ENCODE measurements at places on chromosomes 3 and 15.
A peak's percentile ranks its signal among the peaks of the same experiment; 100 is the strongest.

- DNase-seq: no peak
These were observed 61.0 kb downstream of the PGPEP1L start for GRCh38 chr15:98946301-98947255.

DNA sequence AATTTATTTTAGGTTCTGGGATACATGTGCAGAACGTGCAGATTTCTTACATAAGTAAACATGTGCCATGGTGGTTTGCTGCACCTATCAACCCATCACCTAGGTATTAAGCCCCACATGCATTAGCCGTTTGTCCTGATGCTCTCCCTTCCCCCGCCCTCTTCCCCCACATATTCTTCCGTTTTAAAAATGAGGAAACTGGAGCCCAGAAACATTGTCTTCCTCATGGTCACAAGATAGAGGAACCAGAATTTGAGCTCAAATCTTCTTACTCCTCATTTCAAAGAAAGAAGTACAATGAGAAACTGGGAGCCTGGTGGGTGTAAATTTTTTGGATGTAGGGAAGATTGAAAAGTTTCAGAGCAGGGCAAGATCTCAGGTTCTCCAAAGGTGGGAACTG lies 56.1 kb upstream of the USP3 start:
- DNase-seq: no peak

DNA sequence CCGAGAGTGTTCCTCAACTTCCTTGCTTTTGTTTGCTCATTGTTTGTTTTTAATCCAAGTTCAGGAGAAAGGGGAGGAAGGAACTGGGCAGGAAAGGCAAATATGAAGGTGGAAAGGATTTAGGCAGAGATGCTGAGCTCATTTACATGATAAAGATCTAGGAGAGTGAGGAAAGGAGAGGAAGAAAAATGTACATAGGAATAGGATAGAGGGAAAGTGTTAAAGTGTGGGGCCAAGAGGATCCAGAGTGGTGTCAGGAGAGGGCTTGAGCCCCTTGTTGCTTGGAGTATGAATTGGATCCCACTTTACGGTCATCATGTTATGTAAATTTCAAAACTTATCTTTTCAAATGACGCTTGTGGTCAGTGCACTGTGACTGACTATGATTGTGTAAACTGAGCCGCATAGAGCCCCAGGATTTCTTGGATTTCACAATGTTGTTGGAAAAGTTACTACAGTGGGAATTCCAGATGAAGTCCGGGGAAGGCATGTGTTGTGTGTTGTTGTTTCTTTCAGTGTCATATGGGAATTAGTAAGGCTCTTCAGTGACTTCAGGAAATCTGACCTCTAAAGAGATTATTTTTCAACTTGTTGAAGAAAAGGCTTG lies 15.0 kb upstream of the PLD1 start:
- no peak for DNase-seq

- no peak for DNase-seq
These were observed 114.7 kb upstream of the TPM1 start for GRCh38 chr15:62927836-62928235.

DNA sequence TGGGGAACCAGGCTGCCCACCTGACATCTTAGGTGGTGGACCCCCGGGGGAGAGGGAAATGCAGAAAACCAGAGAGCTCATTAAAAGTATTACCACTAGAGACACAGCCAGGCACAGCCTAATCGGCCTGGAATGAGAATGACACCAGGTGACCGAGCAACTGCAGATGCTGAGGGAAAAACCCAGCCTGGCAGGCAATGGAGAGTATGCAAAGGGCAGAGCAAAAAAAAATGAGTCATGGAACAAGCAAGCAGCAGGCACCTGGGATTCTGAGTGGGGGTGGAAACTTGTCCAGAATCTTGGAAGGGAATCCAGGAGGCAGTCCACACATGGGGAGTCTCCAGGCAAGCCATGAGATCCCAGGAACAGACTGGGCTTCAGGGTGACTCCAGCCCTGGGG lies 183.7 kb upstream of the LRRN1 start:
- no peak for DNase-seq

DNA sequence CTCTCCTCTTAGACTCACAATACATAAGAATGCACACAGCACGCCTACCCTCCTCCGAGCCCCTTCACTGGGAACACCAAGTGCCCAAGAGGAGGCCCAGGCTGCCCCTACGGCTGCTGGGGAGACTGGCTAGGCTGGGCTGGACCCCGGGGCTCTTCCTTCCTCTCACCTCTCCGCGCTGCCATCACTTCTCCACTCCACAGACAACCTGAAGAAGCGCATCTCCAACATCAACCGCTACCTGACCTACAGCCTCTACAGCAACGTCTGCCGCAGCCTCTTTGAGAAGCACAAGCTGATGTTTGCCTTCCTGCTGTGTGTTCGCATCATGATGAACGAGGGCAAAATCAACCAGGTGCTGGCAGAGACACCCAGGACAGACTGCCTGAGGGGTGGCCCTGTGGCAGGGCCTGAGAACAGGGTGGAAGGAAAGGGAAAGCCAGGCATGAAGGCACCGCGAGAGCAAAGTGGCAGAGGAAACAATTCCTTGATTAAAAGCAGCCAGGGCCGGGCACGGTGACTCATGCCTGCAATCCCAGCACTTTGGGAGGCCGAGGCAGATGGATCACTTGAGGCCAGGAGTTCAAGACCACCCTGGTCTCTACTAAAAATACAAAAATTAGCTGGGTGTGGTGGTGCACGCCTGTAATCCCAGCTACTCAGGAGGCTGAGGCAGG lies 51.6 kb downstream of the SEMA3G start:
- no peak for DNase-seq

GRCh38 chr3:111194048-111194447 lies 122.4 kb downstream of the NECTIN3 start:
- no peak for DNase-seq

DNA sequence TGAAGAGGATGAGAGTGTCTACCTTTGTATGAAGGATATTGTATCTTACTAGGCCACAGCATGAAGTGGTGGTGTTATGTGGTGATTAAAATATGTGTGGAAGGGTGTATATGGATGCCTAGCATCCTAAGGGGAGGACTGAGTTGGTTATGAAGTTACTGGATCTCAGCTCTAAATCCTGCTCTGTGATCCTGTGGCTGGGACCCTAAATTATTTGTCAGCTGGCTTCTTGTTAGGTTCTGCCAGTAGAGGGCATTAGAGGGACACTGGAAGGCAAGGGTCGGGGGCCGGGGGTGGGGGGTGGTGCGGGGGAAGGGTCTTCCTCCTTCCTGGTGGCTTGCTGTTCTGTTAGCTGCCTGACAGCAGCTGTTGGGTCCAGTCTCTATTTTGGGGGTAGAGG lies 34.9 kb downstream of the MORF4L1 start:
- no peak for DNase-seq

DNA sequence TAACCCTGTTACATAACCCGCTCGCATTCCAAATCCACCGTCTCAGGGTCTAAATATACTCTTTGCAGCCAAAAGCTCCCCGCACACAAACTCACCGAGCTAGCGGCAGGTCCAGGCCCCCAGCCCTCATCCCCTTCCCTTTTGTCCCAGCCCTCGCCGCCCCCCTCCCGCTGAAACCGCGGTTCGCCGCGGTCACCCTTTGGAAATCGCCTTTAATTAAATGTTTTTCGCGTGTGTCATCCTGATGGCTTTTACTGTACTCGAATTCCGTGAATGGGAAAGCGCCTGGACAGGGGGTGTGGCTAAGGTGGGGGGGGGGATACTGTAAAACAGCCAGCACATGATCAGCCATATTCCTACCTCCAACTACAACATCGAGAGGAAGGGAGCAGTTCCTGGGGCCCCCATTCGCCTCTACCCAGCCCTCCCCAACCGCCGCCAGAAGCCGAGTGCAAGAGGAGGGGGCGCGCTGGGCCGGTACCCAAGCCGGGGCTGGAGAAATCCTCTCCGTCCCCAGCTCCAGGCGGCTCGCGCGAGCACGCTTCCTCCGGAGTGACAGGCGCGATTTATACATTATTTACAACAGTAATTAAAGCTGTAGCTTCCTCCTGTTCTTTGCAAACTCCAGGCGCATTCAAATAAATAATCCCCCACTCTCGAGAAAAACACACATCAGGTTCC lies 1.7 kb downstream of the RORA start:
- DNase-seq: no peak

- no peak for DNase-seq
These were observed 46.1 kb downstream of the PLXNA1 start for GRCh38 chr3:127028781-127029657.

- no peak for DNase-seq
These were observed 791.6 kb upstream of the ARRDC4 start for GRCh38 chr15:97168704-97169475.

DNA sequence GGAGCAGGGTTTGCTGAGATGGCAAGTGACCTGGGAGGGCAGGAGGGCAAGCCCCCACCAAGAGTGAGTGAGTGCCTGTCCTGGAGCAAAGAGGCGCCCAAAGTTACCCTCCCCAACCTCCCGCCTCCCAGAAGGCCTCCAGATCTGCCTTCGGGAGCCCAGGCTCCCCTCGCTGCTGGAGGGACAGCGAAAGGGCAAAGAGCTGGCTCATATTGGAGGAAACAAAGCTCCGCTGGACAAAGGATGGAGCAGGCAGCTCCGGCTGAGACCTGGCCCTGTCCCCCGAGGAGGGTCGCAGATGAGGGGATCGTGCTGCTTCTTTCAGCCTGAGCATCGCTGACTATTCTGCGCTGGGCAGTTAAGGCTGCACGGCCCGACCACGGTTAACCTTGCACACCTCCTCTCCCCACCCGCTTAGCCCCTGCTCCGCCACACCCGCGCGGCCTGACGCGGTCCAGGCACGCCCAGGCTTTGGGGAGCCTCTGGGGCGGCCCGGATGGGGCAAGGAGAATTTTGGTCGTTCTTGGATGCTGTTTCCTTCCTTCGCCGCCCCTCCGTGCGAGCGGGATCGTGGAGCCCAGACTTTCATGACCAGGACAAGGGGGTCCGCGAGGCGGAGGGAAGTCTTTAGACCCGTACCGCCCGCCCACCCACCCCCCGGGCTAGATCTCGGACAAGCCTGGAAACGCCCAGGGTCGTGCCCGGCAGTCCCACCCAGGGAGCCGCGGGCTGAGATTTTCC lies 651 bp downstream of the PLCD1 start:
- peak; percentile 3 for DNase-seq

- DNase-seq: no peak
These were observed 321.0 kb upstream of the NAALADL2 start for GRCh38 chr3:174538151-174538550.

DNA sequence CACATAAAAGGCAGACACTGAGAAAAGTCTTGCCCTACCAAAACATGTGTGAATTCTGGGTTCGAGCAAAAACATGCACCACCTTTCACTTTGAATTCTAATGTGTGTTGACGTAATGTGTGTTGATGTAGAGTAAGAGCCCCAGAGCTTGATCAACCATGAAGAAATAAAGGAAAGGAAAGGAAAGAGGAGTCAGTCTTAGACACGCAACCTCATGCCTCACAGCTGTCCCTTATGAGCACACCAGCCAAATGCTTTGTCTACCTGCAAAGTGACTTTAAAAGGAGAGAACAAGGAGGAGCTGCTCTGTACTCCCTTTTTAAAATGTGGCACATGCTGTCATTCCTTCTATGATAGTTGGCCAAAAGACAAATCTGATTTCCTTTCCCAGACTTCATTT lies 80.8 kb downstream of the RFTN1 start:
- DNase-seq: no peak

DNA sequence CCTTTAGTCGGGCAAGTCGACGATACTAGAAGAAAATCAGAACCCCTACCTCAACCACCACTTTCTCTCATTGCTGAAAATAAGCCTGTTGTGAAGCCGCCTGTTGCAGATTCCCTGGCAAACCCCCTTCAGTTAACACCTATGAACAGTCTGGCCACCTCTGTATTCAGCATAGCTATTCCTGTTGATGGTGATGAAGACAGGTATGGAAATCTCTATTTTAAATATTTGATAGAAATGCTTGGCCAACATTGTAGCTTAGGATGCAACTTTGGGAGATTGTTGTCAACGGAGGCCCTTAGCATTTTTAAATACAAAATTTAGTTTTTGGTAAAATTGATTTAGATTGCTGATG lies 3.0 kb downstream of the TSC22D2 start:
- DNase-seq: no peak

DNA sequence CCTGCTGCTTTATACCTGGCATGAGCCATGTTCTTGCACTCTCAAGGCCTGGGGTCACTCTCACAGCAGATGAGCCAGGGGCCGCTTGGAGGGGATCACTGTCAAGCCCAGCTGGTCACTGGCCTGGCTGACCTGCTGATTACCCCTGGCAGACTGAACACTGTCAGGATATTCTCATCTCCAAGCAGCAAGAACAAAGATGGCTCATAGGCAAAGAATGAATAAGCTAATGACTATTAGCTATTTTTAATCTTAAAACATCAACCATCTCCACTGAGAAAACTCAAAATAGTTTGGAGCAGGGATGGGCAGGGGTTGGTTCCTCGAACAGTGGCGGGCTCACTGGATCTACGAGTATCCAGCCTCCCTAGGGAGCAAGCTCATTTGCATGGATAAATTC lies 64.4 kb upstream of the ACAN start:
- no peak for DNase-seq

DNA sequence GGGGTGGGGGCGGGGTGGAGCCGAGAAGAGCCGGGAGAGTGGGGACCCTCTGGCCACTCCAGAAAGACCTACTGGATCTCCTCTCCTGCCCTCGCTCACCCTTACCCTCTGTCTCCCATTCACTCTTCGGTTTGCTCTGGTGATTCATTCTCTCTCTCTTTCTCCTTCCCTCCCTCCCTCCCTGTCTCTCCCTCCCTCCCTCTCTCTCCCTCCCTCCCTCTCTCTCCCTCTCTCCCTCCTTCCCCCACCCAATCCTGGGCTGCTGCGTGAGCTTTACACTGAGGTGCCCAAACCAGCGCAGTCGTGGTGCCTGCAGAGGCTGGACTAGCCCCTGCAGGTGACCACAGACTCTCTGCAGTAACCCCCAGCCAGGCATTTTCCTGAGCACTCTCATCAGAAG lies 32.2 kb upstream of the ADAMTS17 start:
- no peak for DNase-seq

- no peak for DNase-seq
These were observed 75.7 kb downstream of the DUT start for GRCh38 chr15:48406911-48407310.

DNA sequence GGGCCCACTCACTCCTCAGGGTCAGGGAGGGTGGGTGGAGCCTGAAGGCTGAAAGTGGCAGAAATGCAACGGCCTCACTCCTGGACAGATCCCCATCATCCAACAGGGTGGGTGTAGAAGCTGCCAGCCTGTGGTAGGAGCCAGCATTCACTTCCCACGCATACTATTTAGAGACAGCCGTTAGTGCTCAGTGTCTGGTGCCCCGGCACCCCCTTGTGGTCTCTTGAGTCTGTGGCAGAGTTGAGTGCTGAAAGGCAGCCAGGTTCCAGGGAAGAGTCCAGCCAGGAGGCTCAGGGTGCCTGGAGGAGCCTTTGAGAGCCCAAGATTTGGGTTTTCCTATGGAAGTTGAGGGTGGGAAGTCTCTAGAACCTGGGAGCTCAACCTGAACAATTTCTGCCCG lies 2.1 kb upstream of the GNAT1 start:
- peak; percentile 34 for DNase-seq

- no peak for DNase-seq
These were observed 123.3 kb upstream of the PLXNA1 start for GRCh38 chr3:126859415-126860246.

GRCh38 chr15:74373731-74374647 lies 6.5 kb upstream of the CYP11A1 start:
- peak; percentile 95 for DNase-seq
